WERI-Rb-1 (cell line): ENCODE measurements at places on chromosomes 3 and 15.

DNA sequence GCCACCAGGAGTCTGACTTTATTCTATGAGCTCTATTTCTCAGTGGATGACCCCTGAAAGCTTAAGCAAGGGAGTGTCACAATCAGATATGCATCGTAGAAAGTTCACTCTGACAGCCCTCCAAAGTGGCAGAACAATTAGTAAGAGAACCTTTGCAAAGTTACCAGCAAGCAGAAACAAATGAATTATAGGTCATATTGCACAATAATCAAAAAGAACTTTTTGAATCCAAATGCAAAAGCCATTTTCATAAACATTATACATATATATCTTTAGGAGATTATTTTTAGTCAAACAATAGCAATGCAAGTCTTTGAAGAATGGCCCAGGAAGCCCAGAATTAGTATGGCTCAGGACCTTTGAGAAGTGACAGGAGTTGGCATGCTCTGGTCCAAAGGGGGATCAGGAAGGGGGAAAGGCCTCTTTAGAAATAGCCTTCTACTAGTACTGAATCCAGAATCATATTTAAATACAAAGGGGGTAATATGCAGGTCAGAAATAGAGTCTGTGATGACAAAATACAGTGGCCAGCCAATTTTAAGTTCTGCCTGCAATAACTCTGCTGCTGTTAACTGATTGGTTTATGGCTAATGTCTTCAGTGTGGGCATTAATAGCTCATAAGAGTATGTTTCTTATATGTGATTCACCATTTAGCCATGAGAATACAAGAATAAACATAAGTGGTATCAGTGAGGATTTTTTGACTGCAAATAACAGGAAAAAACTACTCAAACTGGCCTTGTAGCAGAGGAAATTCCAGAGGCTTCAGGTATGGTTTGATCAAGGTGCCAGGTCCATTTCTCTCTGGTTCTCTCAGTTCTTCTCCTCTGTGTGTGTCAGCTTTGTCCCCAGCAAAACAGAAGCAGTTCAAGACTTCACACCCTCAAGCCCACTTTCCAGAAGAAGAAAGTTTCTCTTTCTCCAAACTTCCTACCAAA is 17.0 kb upstream of the ITGB5 start:
- DNase-seq: no peak

DNA sequence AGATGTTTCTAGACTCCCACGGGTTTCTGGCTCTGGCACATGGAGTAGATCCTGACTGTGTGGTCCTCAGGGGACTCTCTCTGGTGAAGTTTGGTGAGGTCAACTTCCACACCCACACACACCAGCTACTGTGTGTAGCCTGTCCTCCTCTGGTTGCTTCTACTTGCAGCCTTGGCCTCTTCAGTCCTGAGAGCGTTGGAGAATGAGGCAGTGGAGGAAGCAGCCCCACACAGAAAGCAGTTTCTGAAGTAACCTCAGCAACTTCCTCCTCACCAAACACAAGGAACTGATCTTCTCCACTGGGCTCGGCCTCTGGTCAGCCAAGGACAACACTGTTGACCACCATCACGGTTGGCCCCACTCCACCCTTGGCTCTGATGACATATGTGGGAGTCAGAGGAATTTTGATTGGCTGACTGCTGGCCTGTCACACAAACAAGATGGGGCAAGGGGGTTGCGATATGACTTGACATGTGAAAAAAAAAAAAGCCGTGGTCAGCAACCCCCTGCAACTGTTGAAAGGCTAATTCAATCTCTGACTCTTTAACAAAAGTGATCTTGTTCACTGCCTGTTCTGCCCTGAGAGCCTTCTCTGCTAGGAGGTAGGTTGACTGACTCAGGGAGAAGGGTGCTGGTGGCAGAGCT is 19.6 kb downstream of the CD86 start:
- DNase-seq: no peak

DNA sequence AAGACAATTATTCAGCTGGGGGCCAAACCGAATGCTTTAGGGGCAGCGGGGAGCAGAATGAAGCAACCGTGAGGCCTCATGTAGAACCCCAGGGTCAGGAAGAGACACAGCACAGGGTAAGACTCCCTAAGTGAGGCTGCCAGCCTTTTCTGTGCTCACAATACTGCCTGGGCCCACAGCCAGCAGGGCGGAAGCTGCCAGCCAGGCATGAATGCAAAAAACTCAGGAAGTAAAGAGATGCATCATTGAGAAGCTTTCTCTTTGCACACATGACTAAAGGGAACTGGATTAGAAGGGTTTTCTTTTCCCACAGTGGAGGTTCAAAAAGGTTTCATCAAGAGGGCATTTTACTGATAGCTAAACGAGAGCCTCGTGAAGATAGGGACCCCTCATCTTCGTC is 33.3 kb downstream of the CA12 start:
- no peak for DNase-seq

DNA sequence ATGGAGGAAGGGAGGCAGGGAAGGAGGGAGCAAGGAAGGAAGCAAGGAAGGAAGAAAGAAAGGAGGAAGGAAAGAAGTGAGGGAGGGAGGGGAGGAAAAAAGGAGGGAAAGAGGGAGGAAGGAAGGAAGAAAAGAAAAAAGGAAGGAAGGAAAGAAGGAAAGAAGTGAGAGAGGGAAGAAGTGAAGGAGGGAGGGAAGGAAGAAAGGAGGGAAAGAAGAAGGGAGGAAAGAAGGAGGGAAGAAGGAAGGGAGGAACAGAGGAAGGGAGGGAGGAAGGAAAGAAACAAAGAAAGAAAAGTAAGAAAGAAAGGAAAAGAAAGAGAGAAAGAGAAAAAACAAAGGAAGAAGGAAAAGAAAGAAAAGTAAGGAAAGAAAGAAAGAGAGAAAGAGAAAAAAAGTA is 183.0 kb upstream of the SLC24A5 start:
- no peak for DNase-seq

- DNase-seq: no peak
These were observed 587 bp downstream of the PIGX start for GRCh38 chr3:196712514-196713413.

GRCh38 chr15:66803182-66803729 is 101.2 kb downstream of the SMAD6 start:
- no peak for DNase-seq

GRCh38 chr15:39616731-39617455 is 36.0 kb downstream of the THBS1 start:
- DNase-seq: no peak

DNA sequence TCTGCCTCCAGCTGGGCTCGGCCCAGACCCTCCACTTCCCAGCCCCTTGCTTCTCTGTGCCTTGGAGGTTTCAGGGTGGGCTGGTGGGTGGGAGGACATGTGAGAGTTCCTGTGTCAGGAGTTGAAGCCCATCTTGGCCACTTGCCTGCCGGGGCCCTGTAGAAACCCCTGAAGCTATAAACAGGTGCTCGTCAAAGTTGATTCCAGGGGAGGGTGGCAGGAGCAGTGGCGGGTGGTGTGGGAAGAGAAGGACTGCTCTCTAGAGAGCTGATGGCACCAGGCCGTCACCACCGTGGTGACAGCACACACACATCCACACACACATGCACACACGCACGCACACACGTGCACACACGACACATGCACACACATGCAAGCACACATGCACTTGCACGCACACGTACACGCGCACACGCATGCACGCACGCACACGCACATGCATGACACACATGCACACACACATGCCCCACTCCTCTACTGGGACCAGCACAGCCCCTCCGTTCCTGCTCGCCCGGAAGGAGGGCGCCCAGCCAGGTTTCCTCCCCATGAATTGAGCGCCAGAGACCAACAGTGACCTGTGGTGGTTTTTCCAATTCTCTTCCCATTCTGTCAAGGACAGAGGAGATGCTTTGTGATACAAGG is 56.3 kb upstream of the CGNL1 start:
- no peak for DNase-seq

DNA sequence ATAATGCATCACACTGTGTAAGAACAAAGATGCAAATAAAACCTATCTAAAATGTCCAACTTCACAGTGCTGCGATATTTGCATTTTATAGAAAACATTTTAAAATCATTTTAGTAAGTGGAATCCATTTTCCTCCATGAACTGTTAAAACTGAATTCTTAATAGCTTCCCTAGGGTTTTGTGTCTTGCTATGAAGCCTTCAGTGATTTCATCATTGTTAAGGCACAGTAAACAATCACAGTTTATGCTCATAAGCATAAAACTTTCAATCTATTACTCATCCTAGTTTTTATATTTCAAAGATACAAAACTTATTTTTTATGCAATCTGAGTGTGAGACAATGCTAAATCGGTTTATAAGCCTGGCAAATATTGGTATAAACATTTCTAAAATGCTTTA is 509.7 kb downstream of the TUSC7 start:
- DNase-seq: no peak

DNA sequence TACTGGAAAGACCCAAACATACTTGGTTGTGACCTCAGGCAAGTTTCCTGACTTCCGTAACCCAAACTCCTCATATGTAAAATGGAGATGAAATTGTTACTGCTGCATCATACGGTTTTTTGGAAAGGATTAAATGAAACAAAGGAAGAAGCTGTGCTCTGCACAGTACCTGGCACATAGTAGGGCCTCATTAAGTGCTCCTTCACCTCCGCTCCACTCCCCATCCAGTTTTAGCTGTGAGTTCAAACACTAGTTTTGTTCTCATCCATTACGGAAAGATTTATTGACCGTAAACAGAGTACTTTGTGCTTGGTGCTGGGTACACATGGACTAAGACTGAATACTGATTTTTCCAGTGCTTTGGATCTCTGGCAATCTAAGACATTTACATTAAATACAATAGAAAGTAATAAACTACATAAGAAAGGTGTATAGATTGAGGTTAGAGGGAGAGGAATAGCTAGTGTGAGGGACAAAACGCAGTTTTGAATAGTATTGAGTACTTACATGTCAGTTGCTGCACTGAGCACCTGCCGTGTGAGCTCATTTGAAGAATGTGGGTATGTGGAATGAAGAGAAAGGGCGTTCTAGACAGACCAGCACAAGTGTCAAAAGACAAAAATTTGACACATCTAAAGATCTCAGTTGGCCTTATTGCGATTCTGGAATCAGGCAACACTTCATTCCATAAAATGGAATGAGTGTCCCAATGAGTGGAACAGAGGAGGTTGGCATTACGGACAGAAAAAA is 594 bp upstream of the ICE2 start:
- no peak for DNase-seq

DNA sequence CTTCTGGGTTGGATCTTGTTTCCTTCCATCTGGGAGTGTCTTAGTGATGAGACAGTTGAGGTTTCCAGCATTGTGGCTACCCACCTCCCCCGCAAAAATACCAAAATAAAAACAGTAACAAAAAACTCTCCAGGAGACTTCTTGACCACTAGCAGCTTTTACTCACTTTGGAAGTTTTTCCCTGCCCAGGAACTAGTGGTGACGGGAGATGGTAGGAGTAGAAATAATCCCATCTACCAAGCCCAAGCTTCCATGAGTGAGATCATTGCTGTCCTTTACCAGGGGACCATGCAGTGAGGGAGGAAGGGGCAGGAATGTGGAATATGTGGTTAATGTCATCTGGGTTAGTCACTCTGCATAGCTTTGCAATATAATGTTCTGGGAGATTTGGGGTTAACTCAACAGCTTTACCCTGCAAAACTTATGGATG is 187.7 kb downstream of the ITPR1 start:
- DNase-seq: no peak

DNA sequence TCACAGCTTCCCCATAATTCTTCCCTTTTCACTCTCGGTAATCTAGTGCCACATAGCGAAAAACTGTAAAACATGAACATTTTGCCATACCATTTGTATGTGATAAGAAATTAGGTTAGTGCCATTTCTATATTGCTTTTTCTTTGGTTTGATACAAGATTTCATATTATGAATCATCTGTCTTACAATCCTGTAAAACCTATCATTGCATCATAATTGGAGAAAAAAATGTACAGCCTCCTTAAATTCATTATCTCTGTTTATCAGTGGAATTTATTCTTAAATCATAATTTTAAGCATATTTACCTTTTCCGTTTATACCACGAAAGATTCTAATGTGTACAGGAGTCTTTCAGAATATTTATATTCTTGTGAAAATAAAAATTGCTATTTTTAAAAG is 23.8 kb downstream of the SEC62 start:
- DNase-seq: no peak

DNA sequence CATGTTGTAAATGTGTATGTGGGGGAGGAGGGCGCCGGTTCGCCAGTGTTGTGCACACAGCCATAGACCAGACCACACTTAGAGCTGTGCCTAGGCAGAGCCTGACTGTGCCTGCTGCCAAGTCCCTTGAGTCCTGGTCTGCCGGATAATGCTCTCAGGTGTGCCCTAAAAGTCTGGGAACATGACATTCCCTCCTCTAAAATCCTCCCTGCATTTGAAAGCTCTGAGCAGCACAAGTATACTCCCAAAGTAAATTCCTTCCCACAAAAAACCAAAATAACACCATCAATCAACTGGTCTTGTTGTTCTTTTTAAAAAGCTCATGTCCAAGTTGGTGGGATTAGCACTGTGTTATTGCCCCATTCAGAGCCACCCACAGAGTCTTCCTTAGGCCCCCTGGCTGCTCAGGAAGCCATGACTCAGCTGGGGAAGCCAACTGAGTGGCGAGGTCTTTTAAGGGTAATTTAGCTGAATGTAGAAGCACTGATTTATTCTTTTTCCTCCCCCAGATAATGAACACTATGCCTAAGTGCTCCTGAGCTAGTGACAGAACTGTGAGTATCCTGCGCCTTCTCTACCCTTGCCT is 147.8 kb upstream of the MCTP2 start:
- DNase-seq: no peak

DNA sequence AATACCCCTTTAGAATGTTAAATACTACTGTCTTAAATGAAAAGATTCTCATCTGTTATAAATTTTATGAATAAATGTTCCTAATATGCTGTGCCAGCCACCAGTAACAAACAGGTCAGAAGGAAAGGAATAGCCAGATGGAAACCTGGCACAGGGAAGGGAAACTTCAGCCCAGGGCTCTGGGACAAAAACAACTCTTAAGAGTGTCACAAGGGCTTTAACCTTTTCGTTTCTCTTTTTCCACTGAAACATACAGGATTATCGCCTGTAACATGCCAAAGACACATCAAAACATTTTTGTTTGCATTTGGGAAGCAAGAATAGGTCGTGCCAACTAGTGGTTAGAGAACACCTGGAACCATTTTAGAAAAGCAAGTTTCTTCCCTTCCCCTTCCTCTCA is 109.0 kb upstream of the NEDD4 start:
- no peak for DNase-seq

- DNase-seq: no peak
These were observed 47.7 kb upstream of the INSYN1 start for GRCh38 chr15:73800662-73801345.

- no peak for DNase-seq
These were observed 171.7 kb downstream of the TLE3 start for GRCh38 chr15:69926006-69926405.

GRCh38 chr3:172658344-172659245 is 52.3 kb downstream of the NCEH1 start:
- DNase-seq: no peak
